Cortex of kidney (tissue), 1 donor: ENCODE measurements at places on chromosomes 6 and 20.

DNA sequence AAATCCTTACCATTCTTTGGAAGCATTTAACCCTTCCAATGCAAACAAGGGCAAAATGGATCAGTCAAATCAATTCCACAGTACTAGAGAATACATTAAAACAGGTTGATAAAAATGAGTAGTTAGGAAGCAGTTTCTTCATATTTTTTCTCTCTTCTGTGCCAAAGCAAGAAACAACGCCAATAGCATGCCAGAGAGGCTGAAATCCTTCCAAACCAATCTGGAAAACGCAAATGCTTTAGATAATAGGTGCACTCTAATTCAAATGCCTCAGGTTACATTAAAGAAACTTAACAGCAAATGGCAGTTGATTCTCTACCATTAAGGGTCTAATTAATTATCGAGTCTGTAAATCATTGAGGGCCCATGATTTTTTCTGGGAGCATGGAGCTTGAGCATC lies 755.2 kb downstream of the C6orf118 start:
- DNase-seq = no peak

GRCh38 chr6:21594416-21595281 lies 1.1 kb downstream of the SOX4 start:
- DNase-seq = no peak

- no peak for DNase-seq
Measured at GRCh38 chr20:38143238-38143645, 21.8 kb downstream of the TGM2 start.

DNA sequence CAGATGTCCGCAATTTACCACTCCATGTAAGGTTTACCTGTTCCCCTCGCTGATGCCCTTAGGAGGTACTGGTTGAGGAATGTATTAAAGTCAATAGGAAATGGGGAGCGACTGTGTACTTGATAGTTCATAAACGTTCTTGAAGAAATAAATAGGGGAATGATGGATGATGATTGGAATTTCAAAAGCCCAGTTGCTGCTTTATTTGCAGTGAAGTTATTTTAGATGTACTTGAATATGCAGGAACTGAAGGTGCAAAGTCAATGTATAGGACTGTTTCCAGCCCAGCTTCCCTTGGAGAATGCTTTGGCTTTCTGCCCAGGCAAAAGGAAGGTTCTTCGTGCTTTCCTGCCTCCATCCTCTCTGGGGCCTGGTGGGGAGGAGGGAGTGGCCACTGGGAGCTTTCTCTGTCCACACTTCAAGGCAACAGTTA lies 19.8 kb downstream of the ADGRF5 start:
- no peak for DNase-seq

DNA sequence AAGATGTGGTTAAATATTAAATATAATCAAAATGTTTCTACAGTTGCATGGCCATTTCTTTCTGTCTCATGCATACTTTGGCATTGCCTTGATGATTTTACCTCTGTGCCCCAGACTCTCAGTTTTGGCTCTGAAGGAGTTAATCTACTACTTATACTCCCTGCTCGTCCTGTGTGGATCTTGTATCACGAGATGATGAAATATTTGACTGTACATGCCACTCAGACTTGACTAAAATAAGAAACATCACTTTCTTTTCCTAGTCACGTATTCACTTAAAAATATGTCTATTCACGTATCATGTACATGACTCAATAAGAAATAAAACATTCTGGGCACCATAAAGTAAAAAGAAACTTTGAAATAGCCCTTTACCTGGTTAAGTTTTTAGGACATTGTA lies 397.7 kb downstream of the RFPL4B start:
- DNase-seq = no peak

DNA sequence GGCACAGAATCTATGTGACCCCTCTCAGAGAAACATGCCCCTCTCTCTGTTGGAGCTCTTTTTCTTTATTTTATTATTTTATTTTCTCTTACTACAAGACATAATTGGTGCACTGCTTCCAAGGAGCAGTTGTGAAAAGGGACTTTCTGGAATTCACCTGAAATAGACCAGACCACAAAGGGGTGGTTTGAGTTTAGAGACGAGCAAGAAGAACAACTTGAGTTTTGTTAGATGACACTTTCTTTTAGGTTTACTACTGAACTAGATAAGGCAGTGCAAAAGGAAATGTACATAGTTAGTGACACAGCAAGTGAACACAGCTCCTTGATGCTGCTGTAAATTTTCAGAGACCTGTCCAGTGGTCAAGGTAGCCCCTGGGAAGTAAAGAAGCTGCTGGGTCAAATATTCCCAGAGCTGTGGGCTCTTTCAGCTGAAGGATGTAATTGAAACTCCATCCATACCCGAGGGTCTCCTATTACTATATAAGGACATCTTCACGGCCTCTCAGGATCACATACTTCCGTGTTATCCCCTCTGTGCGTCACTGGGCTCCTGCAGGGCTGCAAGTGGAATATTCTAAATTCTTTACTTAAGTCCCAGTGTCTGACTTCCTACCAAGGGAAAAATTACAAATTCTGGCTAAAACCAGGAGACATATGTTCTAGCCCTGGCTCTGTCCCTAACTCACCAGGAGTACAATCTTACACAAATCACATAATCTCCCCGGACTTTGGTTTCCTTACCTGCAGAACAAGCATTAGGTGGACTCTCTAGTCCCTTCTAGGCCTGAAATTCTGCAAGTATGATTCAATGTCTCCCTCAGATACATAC lies 69.1 kb upstream of the ADTRP start:
- no peak for DNase-seq

- no peak for DNase-seq
Measured at GRCh38 chr20:51800060-51800871, 2.1 kb downstream of the SALL4 start.

- DNase-seq = no peak
Measured at GRCh38 chr6:37432590-37432915, 468 bp upstream of the CMTR1 start.

GRCh38 chr20:44072384-44072783 lies 114.6 kb downstream of the JPH2 start:
- DNase-seq = no peak

DNA sequence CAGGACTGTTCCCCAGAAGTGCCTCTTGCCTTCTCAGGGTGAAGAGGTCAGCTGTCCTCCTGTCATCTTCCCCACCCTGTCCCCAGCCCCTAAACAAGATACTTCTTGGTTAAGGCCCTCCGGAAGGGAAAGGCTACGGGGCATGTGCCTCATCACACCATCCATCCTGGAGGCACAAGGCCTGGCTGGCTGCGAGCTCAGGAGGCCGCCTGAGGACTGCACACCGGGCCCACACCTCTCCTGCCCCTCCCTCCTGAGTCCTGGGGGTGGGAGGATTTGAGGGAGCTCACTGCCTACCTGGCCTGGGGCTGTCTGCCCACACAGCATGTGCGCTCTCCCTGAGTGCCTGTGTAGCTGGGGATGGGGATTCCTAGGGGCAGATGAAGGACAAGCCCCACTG lies 9.8 kb downstream of the PI16 start:
- DNase-seq = no peak

DNA sequence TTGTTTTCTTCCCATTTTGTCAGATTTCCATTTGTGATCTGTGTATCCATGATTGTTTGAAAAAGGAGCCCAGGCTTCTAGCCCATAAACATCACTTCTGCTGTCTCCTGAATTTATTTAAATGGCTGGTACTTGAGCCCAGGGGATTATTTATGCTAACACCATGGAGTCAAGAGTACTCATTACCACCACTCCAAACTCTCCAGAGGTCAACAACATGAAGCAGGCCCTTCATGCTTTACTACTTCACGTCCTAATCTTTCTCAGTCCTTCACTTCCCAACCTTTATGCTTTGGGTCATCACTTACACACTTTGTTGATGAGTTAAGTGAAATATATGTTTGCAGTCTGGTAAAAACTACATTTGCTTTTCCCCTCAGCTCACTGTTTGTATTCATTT lies 247.8 kb downstream of the BMP2 start:
- no peak for DNase-seq

- DNase-seq = no peak
Measured at GRCh38 chr6:41153992-41154625, at the start of gene TREML1. Gene TREML1 (minus strand): TSS chr6:41154347. CDS start chr6:41154288, 59 bp downstream.

GRCh38 chr6:98529364-98529763 lies 305.0 kb upstream of the POU3F2 start:
- no peak for DNase-seq

GRCh38 chr6:158892266-158892665 lies 73.1 kb upstream of the EZR start:
- DNase-seq = no peak

DNA sequence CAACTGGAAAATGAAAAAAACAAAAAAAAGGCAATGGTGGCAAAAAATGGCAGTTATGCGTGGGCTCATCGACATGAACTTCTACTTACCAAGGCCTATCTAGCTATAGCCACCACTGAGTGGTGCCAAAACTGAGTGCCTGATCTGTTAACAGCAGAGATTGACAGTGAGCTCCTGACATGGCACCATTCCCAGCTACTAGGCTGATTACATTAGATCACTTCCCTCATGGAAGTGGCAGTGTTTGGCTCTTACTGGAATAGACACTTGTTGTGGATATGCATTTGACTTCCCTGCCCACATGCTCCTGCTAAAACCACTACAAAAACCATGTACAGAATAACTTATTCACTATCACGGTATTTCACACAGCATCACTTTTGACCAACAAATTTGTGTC lies 216.1 kb upstream of the SGK1 start:
- no peak for DNase-seq

DNA sequence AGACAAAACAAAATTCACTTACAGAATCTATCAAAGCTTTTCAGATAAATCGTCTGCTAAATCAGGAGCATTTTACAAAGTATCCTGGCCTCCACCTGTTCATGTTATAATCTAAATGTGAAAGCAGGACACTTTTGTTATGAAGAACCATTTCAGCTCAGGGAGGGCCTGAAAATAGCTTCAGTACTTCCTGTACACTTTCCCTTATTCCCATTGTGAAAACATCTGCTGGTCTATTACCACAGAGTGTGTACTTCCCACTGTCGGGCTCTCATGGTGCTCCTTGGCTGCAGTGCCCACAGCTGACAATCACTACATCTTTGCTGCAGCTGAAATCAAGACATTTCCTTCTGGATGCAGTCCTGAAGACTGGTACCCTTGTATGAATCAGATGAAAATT lies 128.1 kb downstream of the OPRM1 start:
- DNase-seq = no peak

DNA sequence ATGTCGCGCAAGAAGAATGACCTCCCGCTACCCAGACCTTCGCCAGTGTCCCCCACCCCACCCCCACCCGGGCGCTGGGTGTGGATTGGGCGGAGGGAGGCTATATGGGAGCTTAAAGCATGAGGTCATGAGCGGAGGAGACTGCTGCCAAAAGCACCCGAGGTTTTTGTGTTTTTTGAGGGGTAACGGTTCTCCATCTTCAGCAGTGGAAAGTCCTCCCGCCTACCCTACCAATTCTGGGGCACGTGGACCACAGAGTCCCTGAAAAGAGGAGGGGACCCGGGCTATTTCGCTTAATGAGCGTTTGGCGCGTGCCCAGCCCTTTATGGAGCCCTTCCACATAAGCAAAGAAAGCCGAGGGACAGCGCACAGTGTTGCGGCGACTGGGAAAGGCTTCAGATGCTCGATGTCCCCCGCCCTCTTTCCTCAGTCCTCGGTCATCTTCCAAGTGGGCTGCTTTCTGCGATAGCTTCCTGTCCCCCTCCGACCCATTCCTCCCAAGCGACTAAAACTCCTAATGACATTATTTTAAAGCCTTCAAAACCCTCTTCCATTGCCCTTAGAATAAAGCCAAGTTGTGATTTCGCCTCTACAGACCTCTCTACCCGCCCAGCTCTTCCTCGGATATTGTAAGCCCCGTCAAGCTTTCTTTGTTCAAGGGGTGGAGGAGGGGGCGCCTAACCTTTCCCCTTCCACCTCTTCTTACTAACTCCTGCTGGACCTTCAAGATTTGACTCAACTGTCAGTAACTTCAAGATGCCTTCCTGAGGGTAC lies 2.1 kb upstream of the TRERF1 start:
- DNase-seq = no peak

DNA sequence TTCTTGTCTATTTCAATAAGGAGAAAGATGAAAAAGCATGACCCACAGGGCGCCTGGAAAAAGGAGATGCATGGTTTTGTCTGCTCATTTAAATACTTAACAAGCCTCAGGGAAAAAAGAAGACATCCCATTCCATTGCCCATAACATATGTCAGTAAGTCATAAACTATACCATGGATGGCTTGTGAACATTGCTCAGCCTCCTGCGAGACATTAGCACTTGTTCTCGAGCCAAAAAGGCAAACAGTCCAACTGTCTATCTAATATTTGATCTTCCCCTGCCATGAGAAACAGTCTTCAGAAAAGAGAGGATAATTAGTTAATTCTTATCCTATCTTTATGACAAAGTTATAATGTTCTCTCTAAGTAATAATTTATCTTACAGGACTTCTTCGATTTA lies 527.4 kb downstream of the HACE1 start:
- DNase-seq = no peak
